GM12892 (cell line): ENCODE measurements at places on chromosomes 16 and 17.

- DNase-seq, result no peak
Measured at GRCh38 chr16:57882792-57883191, 80.5 kb upstream of the KIFC3 start.

DNA sequence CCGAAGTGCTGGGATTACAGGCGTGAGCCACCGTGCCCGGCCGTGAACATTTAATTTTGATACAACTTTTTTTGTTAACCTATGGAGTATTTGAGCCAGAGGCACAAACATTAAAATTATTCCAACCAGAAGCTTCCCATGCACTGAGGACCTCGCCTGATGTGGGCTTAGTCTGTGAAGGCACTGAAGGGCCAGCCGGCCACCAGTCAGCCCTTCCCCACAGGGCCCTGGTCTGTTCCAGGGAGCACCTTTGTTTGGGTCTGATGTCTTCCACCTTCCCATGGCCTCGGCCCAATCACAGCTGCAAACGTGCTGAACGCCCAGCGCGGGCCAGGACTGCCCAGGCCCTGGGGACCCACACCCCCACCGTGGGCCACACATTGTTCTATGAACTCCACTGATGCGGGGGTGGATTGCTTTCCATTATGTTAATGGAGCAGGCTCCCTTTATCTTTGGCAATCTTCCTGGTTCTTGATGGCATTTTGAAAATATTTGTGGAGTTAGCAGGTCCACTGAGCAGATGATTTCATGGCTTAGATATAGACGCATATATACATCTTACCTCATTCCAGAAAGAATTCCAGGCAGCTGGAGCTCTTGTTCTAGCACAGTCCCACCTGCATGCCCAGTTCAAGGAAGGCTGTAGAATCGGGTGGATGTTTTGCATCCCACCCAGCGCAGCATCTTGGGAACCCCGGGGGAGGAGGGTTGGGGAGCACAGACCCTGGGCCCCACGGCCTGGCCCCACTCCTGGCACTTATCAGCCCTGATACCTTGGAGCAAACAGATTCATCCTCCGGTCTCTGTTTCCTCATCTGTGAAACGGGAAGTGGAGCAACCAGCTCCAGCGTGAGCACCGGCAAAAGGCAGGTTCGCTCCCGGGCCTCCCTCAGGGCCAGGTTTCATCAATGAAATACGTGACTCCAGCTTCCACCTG lies 14.5 kb downstream of the SPIRE2 start:
- no peak for DNase-seq

- DNase-seq, result no peak
Measured at GRCh38 chr17:44236444-44236991, 17.0 kb upstream of the UBTF start.

DNA sequence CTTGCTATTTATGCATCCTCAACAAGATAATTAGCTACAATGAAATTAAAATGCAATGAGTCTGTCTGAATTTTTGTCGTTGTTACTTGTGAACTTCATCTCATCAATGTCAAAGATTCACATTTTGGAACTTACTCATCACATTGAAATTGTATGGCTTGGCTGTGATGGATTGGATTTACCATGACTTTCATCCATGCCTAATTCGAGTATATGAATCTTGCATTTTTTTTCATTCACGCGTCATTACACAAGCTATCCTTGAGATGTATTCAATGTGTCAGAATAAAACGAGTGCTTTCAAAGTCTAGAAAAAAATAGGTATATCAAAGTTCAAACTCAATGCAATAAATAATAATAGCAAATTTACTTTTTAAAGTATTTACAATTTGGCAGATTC lies 265.3 kb downstream of the MAP2K6 start:
- no peak for DNase-seq

- DNase-seq, result no peak
Measured at GRCh38 chr16:66155933-66156332, 210.6 kb upstream of the CDH5 start.

- DNase-seq, result no peak
Measured at GRCh38 chr17:40750391-40750790, 4.7 kb downstream of the KRT25 start.

DNA sequence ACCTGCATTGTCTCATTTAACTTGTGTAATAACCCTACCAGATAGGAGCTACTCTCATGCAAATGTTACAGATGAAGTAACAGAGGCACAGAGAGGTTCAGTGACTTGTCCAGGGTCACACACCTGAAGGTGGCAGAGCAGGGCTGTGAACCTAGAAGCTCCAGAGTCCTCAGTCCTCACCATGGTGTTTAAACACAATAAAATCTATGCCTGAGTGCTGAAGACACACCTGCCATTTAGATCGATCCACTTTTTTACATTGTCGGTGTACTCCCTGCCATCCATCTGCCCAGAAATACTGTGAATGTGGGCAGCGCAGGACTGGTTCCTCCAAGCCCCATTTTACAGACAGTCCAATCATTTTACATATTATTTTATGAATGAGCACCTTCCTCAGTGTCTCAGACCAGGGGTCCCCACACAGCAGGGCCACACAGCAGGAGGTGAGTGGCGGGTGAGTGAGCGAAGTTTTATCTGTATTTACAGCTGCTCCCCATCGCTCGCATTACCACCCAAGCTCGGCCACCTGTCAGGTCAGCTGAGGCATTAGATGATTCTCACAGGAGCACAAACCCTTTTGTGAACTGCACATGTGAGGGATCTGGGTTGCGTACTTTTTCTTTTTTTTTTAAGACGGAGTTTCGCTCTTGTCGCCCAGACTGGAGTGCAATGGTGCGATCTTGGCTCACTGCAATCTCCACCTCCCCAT lies 5.6 kb downstream of the IL4R start:
- no peak for DNase-seq

DNA sequence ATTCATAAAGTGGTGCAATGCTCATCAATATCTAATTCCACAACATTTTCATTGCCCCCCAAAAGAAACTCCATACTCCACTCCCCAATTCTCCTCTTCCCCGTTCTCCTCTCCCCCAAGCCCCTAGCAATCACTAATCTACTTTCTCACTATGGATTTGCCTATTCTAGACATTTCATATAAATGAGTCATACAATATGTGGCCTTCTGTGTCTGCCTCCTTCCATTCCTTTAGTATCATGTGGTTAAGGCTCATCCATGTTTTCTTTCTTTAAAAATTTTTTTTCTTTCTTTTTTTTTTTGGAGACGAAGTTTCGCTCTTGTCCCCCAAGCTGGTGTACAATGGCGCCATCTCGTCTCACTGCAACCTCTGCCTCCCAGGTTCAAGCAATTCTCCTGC lies 56.3 kb upstream of the HAS3 start:
- no peak for DNase-seq

- no peak for DNase-seq
Measured at GRCh38 chr17:69857412-69857835, 217.6 kb upstream of the KCNJ16 start.

- DNase-seq, result no peak
Measured at GRCh38 chr17:27896701-27897100, 3.5 kb upstream of the LYRM9 start.

- no peak for DNase-seq
Measured at GRCh38 chr16:3519581-3519980, 18.8 kb downstream of the CLUAP1 start.

- DNase-seq, result no peak
Measured at GRCh38 chr17:32488604-32489180, 1.9 kb downstream of the CDK5R1 start.

DNA sequence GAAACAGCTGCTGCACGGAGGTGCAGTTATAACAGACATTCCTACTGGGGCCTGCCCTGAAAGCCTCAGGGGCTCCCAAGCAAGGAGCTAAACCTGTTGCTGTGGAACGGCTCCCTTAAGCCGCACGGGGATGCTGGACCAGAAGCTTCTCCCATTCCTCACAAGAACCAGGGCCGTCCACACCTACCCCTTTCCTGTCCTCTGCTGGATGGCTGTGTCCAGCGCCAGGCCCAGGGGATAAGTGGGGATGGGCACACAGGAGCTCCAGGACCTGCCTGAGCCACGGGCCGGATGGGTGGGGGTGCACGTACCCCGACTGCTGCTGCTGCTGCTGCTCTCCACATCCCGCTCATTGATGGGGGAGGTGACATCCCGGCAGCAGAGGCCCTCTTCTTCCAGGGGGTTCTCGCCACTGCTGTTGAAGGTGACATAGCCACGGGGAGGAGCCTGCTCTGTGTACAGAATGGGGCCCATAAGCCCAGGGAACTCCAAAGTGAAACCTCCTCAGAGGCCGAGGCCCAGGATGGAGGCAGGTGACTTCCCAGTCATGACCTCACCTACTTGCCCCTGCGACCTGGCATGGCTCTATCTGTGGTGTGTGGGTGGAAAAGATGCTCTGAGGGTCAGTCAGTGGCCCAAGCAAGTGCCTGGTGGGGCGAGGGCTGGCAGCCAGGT lies 8.6 kb downstream of the NUDT16L1 start:
- peak; percentile 13 for DNase-seq

- DNase-seq, result no peak
Measured at GRCh38 chr17:28738680-28739384, 5.0 kb upstream of the TRAF4 start.

- DNase-seq, result no peak
Measured at GRCh38 chr16:52555572-52555971, 8.6 kb upstream of the TOX3 start.

DNA sequence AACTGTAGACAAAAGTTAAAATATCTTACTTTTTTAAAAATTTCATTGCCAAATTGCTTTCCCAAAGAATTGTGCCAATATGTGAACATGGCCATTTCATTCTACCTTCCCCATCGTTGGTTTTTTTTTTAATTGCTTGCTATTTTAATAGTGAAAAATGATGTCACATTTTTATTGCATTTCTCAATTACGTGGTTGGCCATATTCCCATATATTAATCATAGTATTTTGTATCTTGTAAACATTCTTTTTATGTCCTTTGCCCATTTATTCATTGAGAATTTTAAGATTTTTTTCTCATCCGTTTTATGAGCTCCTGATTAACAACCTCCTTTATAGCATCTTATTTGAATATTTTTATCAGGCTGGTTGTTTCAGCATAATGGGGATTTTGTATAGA lies 7.2 kb downstream of the OMG start:
- no peak for DNase-seq

DNA sequence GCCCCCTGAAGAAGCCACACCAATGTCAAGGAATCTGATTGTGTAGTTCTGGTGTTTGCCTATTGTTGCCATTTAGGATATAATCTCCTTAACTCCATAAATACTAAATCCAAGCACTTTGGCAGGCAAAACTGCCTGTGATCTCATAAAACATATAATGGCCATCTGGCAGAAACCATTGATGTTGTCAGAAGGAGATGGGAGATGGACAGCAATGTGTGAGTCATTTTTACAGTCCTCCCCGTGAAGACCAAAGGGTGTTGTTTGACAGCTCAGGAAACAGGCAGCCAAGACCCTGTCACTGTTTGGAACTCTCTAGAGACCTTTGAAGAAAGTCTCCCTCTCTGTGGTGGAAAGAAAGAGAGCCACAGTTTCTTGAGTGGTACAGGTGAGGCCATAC lies 454.1 kb downstream of the HS3ST3B1 start:
- DNase-seq, result no peak

- no peak for DNase-seq
Measured at GRCh38 chr16:85820604-85821372, 21.3 kb downstream of the COX4I1 start.

GRCh38 chr17:63189082-63189481 lies 223.0 kb downstream of the TANC2 start:
- no peak for DNase-seq

DNA sequence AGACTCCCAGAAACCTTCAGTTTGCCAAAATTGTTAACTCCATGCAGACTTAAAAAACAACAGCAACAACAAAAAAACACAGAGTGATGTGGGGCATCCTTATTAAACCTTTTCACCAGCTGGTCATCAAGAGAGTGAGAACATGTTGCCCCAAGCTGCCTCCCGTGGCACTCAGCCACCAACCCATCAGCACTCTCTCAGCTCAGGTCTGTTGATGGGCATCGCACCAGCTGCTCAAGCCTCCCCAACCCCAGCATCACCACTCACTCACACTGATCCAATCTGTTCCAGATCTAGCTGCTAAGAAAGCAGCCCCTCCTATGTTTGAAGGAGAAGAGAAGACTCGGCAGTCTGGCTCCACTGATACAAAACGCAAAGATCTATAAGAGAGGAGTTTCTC lies 46.8 kb downstream of the SLC39A11 start:
- DNase-seq, result no peak
